Astrocyte (in vitro differentiated cells and primary cell): ENCODE measurements at places on chromosomes 1 and 21. TPM values are rescaled to one million over a fixed set of nuclear protein-coding genes. Genes with fewer than 3 reads are reported as not detected.
A peak's percentile ranks its signal among the peaks of the same experiment; 100 is the strongest.

- DNase-seq: no peak
Measured at GRCh38 chr1:103788377-103788776, 38.7 kb downstream of the AMY1C start.

DNA sequence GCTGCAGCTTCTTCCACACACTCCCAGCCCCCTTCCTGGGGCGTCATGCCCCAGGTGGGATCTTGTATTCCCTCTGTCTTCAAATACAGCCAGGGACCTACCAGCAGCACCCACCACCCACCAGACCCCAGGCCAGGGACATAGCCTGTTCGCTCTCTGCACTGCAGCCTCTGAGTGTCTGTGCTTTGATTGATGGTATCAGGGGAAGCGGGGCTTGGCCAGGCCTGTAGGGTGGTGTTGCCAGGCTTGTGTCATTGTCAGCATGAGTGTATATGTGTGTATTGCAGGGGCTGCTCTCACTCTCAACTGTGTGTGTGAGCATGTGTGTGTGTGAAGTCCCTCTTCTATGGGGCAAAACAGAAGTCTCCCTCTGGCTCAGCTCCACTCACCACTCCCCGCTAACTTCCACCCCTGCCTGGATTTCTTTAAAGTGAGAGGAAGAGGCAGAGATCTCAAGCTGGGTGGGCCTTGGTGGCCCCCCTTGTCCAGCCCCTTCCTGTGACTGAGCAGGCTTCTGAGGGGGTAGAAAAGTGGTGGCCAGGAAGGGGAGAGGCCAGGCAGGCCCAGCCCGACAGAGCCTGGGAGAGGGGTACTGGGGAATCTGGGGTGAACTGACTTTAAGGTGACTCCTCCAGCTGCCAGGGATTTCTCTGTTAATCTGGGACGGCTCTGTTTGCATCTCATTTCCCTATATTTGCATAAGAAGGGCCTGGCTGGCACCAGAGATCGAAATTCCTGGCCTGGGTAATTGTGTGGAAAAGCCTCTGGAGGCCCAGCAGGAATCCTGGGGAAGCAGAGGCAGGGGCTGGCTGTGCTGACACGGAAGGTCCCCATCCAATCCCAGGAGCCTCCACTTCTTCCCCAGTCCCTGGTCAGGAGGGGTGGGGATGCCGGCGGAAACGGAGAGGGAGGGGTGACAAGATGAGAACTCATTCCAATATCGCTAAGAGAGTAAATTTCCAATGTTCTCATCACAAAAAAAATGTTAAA lies 18.6 kb upstream of the ADGRB2 start:
- DNase-seq: no peak

The NBPF19 gene
- 17.5 and 17.9 TPM in 2 replicates for total RNA-seq

- DNase-seq: no peak
Measured at GRCh38 chr21:44498280-44499210, 41.5 kb downstream of the KRTAP10-1 start.

- DNase-seq: peak; percentile 74
Measured at GRCh38 chr1:235632506-235633401, 16.8 kb downstream of the GNG4 start.

DNA sequence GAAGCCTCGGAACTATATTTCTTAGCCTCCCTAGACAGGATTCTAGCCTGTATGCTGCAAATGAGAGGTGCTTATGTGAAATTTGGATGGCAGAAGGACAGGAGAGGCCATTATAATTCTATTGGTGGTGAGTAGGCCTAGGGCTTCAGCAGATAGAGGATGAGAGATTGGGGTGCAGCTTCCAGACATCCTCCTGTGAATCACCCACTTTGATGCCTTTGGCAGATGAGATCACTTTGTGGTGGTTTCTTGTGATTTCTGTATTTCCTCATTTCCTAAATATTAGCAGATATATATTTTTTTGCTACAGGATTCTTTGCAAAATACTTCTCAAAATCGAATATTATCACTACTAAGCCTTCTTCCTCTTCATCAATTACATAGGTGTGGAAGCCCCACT lies 37.3 kb downstream of the MFSD2A start:
- DNase-seq: peak; percentile 29

GRCh38 chr1:202038688-202039346 lies 28.4 kb downstream of the ELF3 start:
- no peak for DNase-seq

- DNase-seq: no peak
Measured at GRCh38 chr1:96525657-96526557, 195.7 kb upstream of the PTBP2 start.

GRCh38 chr1:226107471-226108460 lies 45.2 kb downstream of the H3-3A start:
- no peak for DNase-seq

DNA sequence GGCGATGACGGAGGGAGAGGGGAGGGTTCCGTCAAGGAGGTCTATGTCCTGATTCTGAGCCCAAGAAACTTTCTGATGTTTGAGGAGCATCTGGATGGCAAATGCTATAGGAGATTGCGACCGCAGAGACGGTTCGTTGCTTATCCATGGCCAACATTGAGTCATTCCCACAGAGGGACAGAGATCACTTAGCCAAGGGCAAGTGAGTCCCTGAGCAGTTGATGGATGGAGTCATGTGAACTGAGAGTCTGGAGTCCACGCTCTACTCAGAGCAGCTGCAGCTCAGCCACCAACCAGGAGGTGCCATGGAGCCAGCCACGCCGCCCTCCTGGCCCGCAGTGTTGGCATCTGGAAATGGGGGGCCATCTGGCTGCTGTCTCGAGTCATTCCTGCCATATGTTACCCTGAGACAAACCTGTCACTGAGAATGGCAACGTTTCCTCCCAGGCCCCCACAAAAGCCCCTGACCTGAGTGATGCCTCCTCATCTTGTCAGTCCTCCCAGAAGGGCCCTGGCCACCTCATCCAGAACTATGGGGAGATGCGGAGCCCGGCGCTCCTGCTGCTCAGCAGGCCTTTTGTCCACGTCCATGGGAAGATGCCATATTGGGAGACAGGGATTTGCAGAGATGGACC lies 58.6 kb downstream of the ATP5PO start:
- DNase-seq: no peak

- no peak for DNase-seq
Measured at GRCh38 chr1:35857830-35858229, 25.2 kb upstream of the AGO1 start.

- no peak for DNase-seq
Measured at GRCh38 chr1:11248169-11248568, 14.2 kb downstream of the MTOR start.

The SLFNL1 gene
- total RNA-seq: 0.14 and 0.18 TPM in 2 replicates

DNA sequence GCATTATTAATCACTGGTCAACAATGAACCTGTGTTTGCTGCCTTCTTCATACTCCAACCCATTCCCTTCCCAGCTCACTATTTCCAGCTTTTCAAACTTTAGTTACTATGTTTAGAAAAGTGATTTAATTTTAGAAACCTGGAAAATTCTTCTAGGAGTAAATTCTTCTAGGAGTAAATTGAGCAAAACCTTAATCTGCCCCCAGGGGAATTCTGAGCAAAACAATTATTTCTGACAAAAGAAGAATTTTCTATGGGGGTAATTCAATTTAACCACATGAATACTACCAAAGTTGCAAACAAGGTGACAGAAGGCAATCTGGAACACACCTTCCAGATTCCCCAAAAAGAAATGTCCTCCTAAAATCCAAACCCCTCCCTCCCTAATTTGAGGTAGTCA lies 1.8 kb downstream of the LUZP1 start:
- no peak for DNase-seq

- peak; percentile 81 for DNase-seq
Measured at GRCh38 chr1:8439015-8439702, 121.2 kb downstream of the SLC45A1 start.

DNA sequence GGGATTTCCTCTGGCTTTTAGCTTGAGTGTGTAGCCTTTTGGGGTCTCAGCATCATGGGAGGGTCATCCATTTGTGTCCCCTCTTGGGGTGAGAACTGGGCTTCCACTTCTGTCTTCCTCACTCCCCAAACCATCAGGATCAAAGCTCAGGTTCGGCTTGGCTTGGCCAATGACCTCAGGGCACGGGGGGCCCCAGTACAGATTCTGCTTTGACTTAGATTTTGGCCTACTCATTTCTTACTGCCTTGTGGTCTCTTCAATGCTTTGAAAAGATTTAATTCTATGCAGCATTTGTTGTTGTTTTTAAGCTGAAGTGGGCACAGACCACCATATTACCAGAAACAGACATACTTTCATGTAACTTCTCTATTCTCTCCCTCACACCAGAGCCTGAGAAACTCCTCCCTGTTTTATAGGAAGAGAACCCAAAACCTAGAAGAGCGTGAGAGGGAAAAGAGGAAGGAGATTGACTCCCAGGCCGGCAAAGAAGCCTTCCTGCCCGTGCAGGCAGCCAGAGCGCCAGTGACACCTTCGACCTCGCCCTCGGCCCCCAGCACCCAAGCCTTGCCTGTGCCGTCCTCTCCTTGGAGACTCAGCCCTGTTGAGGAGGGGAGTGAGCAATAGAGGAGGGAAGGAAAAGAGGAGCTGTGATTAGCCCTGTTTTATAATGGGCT lies 1.9 kb upstream of the S100A3 start:
- DNase-seq: no peak

DNA sequence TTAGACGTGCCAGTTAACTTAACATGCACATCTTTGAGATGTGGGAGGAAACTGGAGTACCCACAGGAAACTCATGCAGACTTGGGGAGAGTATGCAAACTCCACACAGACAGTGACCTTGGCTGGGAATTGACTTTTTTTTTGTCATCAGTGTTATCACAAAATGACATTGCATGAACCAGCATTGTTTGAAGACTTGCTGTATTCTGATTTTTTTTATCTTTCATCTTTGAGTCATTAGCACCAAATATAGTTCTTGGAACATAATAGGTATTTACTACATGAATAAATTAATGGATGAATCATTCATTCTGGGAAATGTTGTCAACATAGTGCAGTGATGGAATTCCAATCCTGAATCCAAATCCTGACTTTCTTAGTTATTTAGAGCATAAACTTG lies 77.0 kb downstream of the ATF6 start:
- peak; percentile 71 for DNase-seq

The LDLRAD2 gene
- 0.14 and 0.22 TPM in 2 replicates for total RNA-seq

DNA sequence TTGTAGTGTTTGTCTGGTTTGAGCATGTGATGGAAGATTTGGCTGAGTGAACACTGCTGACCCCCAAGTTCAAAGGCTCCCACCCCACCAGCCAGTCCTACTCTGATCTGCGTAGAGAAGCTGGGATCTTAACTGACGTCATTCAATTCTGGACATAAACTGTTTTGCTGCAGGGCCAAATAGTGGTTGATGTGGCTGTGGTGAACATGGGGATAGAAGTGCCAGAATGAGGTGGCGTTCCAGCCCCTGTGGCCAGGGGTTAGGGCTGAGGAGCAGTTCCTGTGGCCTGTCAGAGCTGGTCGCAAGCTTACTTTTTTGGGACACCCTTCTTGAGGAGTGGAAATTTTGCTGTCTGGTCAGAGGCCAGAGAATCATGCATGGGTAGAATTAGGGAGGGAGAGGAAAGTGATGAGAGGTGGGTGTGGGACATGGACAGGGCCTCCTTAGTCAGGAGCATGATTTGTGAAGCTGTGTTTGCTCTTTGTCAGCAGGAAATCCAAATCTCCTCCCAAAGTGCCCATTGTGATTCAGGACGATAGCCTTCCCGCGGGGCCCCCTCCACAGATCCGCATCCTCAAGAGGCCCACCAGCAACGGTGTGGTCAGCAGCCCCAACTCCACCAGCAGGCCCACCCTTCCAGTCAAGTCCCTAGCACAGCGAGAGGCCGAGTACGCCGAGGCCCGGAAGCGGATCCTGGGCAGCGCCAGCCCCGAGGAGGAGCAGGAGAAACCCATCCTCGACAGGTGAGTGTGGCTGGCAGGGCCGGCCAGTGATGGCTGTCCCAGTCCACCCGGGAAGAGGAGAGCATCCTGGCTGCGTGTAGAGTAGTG lies 25.9 kb downstream of the SZRD1 start:
- DNase-seq: no peak

DNA sequence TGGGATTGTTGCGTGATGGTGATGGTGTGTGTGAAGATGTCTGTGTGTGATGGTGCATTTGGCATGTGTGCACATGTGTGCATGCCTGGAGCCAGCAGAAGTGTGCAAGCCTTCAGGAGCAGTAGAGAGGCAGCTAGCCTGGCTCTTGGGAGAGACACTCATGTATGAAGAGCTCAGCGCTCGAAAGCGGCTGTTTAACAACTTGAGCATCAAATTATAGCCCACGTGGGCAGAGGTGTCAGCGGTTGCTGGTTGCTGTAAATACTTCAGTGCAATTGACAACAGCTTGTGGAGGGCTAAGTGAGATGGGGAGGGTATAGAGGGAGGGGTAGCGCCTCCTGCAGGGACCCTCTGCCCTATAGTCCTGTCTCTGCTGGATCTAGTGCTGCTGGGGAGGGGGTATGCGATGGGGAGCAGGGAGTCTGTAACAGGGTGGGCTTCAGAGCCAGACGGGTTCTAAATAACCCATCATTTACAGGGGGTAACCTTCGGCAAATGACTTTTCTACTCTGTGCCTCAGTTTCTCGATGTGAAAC lies 21.5 kb downstream of the FOXD2 start:
- DNase-seq: no peak

- no peak for DNase-seq
Measured at GRCh38 chr1:205666372-205667166, 13.7 kb downstream of the SLC45A3 start.

DNA sequence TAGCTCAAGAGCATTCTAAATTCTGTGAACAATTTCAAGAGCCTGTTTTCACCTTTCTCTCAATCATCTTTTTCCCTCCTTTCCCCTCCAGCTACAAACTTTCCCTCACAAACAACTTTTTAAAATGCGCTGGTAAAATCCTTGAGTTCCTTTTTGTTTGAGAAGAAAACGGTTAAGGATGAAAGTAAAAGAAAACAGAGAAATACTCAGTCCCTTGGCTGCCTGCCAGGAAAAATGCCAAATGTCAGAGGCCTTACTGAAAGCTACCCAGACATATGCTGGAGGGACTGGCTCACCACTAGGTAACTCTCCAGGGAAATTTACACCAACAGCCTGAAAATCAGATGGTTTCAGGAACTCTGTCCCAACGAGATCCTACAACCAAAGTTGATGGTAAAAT lies 11.0 kb upstream of the SERBP1 start:
- DNase-seq: peak; percentile 48

GRCh38 chr1:119766374-119766794 lies 2.3 kb downstream of the HMGCS2 start:
- DNase-seq: no peak

- DNase-seq: no peak
Measured at GRCh38 chr1:154945160-154945961, 8.8 kb upstream of the PMVK start.

The SLC35F3 gene
- total RNA-seq: 0.38 and 0.57 TPM in 2 replicates

DNA sequence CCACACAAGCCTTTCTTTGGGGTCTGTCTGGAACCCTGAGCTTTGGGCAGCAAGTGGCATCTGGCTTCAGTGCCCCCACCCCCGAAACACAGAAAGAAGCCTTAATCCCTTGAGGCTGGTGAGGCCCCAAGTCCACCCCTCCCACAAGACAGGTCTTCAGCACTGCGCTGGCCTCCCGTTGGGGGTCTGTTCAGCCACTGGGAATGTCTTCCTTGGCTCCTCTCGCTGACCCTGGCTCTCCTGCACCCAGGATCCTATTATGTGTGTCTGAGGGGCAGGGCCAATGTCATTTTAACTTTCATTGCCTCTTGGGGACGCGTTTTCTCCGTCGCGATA lies 26.9 kb downstream of the ATP8B2 start:
- DNase-seq: no peak

- no peak for DNase-seq
Measured at GRCh38 chr21:44294391-44295162, 5.3 kb upstream of the PFKL start.

The PTGS2 gene
- 2.5 and 4.7 TPM in 2 replicates for total RNA-seq

The TAS1R1 gene
- total RNA-seq: not detected in 2 replicates
